Fibroblast of skin of left biceps (primary cell): ENCODE measurements at places on chromosomes 2 and 18.

DNA sequence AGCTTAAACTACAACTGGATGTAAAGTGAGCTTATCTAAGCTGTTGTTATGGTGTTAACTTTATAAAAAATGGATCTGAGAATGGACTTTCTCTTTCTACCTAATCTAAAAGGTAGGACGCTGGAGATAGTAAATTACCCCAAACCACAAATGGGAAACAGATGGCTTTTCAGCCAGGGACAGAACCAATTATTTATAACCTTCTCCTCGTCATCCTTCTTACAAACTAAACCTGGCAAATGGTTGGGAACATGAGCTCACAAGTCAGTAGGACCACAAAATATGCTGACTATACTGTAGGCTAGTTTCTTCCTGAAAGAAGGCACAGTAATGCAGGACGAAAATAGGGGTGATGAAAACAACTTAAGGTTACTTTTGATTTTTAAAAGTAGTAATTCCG lies 32.7 kb upstream of the ZDBF2 start:
- DNase-seq = no peak

GRCh38 chr2:196589419-196589818 lies 50.1 kb upstream of the CCDC150 start:
- DNase-seq = no peak

- no peak for DNase-seq
Measured at GRCh38 chr2:170822290-170823087, 5.8 kb downstream of the GAD1 start.

DNA sequence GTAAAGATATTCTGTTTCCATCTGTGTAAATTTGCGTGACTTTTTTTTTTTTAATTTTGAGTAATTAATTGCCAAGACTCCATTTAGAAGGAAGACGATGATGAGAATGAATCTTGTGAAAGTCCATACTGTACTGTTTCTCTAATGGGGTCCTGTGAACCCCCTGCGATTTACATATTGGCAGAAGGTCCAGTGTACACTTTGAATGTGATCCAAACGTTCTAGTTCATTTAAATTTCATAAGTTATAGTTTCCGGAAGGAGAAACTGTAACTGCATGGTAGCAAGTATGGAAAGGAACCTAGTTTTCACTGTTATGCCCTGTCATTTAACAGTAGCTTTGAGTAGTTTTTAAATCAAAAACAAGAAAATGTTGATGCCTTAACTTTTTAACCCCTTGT lies 166.7 kb downstream of the FMNL2 start:
- DNase-seq = no peak

DNA sequence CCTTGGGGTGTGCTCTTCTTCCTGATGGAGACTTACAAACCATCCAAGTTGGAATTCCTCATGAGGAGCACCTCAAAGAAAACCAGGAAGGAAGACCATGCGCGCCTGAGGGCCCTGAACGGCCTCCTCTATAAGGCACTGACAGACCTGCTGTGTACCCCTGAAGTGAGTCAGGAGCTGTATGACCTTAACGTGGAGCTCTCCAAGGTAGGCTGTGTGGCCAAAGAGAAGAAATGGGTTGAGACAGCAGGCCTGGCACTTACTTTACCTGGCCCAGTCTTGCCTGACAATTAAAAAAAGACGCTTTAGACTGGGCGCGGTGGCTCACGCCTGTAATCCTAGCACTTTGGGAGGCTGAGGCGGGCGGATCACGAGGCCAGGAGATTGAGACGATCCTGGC lies 3.1 kb downstream of the RBFA start:
- no peak for DNase-seq

- peak; percentile 13 for DNase-seq
Measured at GRCh38 chr2:164737612-164738081, 104.0 kb downstream of the COBLL1 start.

DNA sequence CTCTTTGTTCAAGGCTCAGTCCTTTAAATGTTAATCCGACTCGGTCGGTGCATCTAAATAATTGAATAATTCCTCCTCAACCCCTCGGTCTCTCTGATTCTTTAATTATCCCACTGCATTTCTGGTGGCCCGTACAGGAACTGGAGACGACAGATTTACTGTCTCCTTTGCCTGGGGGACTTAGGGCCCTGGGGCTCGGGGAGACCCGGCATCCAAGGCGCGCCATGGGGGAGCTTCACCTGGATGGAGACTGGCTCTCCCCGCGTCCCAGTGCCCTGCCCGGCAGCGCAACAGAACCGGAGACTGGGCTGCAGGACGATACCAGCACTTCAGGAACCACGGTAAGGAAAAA lies 47.7 kb upstream of the SELENOI start:
- DNase-seq = no peak

DNA sequence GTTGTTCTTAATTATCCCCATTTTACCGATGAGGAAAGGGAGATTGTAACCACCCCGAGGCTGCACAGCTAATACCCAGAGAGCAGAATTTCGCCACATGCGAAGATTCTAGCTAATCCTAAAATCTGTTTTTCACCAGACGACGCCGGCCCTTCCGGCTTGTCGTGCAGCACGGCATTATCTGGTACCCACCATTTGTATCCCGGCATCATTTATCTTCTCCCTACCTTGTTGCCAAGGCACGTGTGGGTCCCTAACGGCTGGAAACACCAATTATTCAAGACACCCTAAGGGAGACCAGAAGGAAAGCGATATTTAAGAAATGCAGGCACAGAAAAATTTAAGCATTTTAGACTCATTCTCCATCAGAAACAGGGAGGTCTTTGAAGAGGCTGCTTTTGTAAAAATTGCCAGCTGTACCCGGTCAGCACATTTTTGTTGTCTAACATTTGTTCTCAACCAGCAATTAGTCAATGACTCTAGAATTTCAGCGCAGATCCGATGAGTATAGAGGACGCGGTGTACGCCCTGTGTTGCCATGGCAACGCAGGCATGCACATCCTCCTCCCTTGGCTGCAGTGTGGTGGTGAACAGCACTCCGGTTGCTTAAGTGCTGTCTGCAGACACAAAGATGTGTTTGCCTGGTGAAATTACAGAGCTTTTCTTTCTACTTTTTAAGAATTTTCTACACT lies 111.6 kb downstream of the AGAP1 start:
- peak; percentile 88 for DNase-seq

DNA sequence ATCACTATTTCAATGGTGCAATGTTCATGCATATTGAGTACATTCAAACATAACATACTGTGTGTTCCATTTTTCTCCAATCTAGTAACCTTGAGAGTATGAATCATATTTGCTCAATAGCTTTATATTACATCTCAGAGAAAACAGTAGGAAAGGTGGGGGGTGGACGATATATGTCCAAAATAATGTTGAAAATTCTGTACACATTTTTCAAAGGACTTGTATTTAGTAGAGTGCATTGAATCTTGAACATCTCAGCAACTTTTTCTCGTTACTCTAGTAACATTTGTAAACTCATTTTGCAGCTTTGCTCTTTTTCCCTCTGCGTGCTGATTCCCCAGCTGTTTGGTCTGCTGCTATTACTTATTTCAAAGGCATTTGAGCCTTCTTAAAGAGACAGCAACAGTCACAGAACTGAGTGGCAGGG lies 1487.0 kb downstream of the LRP1B start:
- peak; percentile 14 for DNase-seq

GRCh38 chr2:144268036-144268678 lies 251.8 kb downstream of the ZEB2 start:
- DNase-seq = no peak

GRCh38 chr2:205629091-205629776 lies 53.1 kb upstream of the NRP2 start:
- DNase-seq = no peak

GRCh38 chr2:48175656-48176055 lies 269.4 kb upstream of the FBXO11 start:
- no peak for DNase-seq

DNA sequence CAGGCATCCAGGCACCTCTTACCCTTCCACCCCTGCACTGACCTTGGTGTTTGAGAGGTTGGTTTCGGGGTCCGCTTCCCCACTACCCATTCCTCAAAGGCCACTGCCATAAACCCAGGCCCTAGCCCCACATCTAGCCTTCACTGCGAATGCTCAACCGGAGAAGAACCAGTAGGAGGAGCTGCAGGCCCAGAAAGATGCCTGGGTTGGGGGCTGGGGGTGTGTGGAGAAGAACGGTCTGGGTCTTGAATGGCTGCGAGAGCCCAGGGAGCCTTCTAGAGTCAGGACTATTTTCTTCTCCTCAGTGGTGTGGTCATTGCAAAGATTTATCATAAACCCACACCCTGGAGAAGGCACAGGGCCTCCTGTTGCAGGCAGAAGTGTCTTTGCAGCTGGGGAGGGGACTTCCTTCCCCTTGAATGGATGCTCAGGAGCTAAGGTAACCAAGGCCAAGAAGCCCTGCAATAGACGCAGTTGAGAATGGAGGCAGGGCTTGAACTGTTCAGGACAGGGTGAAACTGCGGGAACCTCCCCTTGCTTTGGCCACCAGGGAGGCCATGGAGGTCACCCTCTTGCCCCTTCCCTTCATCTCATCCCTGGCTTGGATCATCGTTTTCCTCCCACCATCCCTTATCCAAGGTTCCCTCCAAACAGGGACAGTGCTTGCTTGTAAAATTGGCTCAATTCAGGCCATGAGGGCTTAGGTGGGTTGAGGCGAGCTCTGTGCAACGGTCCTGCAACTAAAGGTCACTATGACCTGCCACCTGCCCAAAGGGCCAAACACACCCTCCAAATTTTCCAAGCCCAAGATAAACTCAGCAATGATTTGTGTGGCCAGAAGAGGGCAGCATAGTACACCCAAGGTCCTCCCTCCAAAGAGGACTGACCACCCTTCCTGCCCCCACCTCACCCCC lies 20.9 kb downstream of the THNSL2 start:
- no peak for DNase-seq

GRCh38 chr2:169291517-169291916 lies 70.8 kb downstream of the LRP2 start:
- DNase-seq = no peak

GRCh38 chr2:178827739-178828485 lies 20.7 kb upstream of the TTN start:
- DNase-seq = no peak

- no peak for DNase-seq
Measured at GRCh38 chr2:37205689-37206341, 9.5 kb downstream of the CEBPZOS start.

- peak; percentile 28 for DNase-seq
Measured at GRCh38 chr2:209368914-209369313, 54.9 kb upstream of the MAP2 start.

DNA sequence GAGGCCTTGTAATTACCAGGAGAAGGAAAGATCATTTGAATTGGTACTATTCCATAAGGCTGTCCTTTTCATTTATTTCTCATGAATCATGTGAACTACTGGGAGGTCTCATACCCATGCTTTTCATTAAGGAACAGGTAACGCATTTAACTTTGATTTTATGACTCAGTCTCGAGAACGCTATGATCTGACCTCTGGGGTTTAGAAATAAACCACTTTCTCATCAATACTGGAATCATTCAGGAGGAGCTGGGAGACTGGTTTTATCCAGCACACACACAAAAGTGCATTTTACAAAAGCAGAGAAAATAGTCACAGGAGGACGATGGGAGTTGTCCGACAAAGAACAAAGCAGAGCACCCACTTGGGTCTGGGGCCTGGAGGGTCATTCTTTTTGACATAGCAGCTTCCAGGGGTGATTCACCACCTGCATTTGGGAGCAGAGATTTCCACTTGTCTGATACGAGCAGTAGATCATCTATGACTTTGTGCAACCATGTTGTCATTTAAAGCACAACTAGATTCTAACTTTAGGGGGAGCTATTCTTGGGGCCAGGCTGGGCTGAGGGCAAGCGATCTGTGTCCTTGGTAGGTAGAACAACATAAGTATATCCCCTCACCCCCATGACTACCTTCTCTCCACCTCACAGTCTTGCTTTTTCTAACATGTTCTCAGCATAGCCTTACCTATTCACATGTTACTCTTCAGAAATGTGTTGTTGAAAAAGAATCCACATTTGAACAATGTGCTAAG lies 95.9 kb upstream of the SCG2 start:
- no peak for DNase-seq

DNA sequence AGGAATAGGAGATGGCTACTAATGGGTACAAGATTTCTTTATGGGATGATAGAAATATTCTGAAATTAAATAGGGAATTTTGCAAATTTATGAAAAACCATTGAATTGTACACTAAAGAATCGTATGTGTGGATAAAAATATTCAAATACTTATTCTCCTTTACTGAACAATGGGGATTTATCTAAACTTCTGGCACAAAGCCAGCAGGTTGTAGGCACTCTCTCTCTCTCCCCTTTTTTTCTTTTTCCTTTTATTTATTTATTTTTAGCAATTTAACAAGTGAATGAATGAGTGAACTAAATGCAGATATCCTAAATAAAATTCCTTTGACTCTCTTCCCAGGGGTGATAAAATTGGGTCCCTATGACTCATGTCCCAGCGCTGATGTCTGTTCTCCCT lies 21.9 kb upstream of the SCYGR2 start:
- DNase-seq = no peak

- DNase-seq = peak; percentile 17
Measured at GRCh38 chr2:109613081-109613921, 465 bp downstream of the SEPTIN10 start.

DNA sequence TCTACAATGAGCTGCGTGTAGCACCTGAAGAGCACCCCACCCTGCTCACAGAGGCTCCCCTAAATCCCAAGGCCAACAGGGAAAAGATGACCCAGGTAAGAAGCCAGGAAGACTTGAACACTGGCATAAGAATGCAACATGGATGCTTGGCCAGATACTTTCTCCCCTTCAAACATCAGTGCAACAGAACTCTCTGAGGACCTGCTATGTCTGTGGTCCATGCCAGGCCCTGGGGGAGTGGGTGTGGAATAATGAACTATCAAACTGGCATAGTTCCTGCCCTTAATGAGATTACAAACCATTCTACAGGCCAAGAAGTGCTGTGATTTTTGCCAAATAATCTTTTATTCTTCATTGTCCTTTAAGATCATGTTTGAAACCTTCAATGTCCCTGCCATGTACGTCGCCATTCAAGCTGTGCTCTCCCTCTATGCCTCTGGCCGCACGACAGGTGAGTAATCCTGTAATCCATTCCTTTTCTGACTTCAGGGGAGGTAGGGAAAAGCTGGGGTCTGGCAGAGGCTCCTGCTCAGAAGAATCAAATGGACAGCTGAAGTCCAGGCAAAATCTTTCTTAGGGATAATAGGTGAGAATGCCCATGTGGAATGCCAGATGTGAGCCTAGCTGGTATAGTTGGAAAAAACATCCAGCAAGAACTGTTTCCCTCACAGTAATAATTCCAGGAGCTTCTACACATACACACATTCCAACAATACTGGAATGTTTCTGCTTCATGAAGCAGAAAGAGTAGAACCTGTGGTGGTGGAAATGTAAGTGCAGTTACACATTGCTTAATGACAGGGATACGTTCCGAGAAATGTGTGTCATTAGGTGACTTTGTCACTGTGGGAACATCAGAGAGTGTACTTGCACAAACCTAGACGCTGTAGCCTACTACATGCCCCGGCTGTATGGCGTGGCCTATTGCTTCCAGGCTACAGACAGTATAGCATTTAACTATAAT lies 16.2 kb downstream of the ACTG2 start:
- DNase-seq = no peak

DNA sequence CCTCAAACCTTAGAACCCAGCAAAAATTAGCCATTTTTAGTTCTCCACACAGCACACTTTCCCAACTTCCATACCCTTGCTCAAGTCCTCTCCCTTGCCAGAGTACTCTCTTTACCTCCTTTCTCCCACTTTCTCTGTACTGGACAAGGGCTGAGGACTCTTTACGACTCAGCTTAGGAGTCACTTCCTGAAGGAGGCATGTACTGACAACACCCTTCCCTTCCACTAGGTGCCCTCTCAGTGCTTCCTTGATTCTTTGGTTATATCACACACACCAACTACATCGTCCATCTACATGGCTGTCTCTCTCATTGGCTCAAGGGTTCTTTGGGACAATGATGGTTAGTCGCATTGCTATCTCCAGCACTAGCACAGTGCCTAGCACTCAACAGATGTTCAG lies 5.2 kb upstream of the C18orf63 start:
- DNase-seq = no peak
